SIG-M5 (cell line): ENCODE measurements at places on chromosomes 13 and 19.

DNA sequence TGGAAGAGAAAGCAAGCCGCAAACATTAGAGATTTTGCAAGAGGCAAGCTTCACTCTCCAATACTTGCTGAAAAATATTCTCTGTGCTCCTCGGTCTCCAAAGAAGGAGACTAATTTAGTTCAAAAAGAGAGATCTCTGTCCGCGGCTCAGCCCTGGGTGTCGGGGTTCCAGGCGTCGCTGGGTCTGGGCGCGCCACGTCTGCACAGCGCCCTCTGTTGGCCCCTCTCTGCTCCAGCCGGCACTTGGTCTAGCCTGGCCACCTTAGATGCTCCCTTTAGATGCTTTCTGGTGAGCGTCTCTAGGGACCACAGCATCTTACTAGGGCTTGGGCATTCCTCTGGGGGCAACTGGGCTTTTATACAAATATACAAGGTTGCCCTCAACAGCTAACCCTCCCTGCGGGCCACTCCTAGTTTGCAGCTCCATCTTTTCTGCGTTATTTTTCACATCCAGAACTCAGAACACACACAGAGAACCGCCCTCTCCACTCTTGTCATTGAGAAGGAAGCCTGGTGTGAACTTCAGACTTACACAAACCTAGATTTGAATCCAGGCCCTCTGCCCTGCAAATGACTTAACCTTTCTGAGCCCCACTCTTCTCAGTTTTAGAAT lies 78.3 kb downstream of the CYSLTR2 start:
- DNase-seq, result no peak

- no peak for DNase-seq
These were observed 370.7 kb downstream of the COG6 start for GRCh38 chr13:40026174-40026585.

- DNase-seq, result no peak
These were observed 3.4 kb downstream of the EFNA2 start for GRCh38 chr19:1288833-1289685.

GRCh38 chr19:18768046-18768771 lies 22.9 kb downstream of the COMP start:
- no peak for DNase-seq

GRCh38 chr13:84931264-84931663 lies 868.0 kb downstream of the SLITRK6 start:
- DNase-seq, result no peak

- DNase-seq, result no peak
These were observed 27.7 kb downstream of the TMEM161A start for GRCh38 chr19:19110410-19111135.

DNA sequence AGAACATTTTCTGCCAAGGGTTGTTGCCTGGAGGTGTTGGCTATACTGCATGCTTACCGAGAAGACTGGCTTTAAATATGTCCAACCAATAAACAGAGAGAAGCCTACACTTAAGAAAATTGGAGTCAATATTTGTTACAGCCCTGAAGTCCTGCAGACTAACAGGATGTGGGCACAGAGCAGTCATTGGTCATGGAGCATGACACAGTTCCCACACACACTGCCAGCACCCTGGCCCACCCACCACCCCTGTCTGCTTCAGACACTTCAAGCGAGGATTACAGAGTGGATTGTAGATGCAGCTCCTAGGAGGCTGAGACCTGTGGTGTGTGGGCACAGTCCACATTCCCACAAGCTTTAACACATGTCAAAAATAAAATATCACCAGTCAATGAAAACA lies 21.0 kb upstream of the SERP2 start:
- DNase-seq, result no peak

- DNase-seq, result no peak
These were observed 80.8 kb downstream of the FREM2 start for GRCh38 chr13:38767506-38768265.

DNA sequence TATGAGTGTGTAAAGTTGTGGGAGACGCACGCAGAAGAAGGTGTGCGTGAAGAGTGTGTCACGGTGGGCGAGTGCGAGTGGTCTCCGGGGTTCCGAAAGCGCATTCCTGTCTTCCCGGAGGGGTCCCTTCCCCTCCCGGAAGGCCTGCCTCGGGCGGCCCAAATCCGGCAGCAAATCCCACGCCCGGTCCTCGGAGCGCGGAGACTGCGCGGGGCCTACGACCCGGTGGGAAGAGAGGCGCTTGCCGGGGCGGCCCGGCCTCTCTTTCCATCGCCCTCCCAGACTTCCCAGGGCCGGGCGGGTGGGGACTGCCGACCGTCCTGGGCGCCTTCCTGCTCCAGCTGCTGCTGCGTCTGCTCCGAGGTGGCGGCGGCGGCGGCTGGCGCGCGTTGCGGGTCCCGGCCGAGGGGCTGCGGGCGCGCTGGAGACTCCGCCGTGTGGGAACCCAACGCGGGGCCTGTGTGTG lies 2.1 kb downstream of the ZIC5 start:
- no peak for DNase-seq

DNA sequence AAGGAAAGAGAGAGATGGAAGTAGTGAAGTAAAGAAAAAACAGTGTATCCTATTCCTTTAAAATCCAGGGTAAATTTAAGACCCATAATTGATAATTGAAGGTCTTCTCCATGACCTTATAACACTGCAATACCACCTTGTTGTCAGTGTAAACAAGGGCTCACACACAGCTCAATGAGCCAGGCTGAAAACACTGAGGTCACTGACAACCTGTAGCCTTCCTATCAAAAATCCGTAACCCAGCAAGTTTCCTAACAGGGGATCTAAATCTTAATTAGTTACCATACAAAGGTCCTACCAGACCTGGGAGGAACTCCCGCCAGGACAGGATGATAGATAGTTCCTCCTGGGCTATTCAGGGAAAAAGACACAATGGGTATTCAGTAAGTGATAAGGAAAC lies 1677.1 kb downstream of the OLFM4 start:
- DNase-seq, result no peak

GRCh38 chr13:99281811-99282263 lies 23.7 kb upstream of the GPR18 start:
- peak; percentile 68 for DNase-seq

DNA sequence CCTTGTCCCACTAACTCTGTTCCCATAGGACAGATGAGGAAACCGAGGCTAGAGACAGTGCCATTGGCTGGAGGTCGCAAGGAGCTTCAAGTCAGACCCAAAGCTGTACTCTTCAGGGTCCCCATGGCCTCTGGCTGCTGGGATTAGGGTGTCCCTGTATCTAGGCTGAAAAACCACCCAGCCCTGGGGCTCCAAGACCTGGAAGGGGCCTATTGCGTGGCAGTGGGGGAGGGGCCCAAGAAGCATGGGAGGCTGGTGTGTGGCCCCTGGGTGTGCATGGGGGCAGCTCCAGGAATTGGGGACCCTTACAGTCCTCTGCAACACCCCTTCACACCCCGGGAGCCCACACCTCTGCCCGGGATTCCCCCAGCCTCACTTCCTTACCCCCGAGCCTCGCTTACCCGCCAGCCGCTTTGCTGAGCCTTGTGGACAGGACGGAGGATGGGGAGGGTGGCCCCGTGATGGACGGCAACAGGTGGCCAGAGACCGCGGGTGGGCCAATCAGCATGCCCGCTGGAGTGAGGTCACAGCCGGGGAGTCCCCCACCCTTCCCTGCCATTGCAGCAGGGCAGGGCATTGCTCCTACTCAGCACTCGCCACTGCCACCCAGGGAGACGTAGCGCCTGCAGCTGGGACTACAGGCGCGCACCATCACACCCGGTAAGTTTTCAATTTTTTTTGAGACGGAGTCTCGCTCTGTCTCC lies at the start of gene JSRP1:
JSRP1 (minus strand) TSS at position 436 of the 704 bp plus-strand sequence. CDS start 1,103 bp downstream, outside the sequence.
- no peak for DNase-seq

GRCh38 chr13:51647067-51647466 lies 62.8 kb downstream of the WDFY2 start:
- DNase-seq, result no peak

DNA sequence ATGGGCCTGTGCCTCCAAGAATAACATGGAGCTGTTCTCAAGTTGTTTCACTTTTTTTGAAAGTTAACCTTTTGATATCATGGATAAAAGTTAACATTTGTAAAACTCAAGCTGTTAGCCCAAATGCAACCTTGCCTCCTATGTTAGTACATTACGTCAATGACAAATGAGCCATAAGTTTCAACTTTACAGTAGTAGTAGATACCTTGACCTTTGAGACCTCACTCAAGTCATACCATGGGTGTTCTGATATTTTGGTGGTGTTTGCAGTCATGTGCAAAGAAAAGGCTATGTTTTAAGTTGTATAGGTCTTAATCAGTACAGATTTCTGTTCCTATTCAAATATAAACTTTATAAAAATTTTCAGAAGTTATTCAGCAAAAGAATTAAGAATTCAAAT lies 539.2 kb downstream of the GPC6 start:
- DNase-seq, result no peak

- DNase-seq, result no peak
These were observed 19.4 kb downstream of the CEACAM21 start for GRCh38 chr19:41595258-41595889.

- no peak for DNase-seq
These were observed 1.2 kb downstream of the CHST8 start for GRCh38 chr19:33622809-33623511.

DNA sequence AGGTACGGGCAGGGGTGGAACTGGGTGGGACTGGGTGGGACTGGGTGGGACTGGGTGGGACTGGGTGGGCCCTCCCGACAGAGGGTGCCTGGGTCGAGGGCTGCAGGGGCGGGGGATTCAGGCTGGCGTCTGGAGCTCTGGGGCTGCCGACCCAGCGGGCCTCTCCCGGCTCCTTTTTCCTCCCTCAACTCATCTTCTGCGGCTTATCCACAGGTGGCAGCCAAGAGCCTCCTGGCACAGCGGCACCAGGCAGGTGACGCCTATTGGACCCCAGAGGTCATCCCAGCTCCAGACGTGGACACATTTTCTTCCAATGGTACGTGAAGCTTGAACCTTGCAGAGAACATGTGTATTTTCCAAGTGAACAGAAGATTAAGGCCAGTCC lies 533 bp downstream of the ZNF544 start:
- no peak for DNase-seq

DNA sequence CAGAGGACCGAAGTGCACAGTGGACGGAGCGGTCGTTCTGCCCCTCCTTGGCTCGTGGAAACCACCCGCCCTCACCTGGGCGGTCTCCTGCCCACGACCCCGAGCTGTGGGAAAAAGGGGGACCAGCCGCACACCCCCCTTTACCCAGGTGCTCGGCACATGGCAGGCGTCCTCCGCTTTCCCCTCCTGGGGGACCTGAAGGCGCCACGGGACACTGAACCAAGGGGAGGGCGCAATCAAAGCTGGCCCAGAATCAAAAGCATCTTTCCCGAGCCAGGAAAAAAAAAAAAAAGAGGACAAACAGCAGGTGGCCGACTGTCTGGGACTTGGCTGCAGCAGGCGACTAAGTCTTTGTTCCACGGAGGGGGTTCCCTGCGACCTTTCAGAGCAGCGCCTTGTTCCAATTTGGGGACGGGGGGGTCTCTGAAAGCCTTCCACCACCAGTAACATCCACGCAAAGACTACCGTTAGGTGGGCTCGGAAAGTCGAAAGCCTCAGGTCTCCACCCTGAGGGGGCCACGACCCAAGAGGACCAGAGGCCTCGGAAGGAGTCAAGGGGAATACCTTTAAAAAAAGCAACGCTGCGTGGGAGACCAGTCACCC lies 1.1 kb downstream of the MBD3 start:
- DNase-seq, result no peak

DNA sequence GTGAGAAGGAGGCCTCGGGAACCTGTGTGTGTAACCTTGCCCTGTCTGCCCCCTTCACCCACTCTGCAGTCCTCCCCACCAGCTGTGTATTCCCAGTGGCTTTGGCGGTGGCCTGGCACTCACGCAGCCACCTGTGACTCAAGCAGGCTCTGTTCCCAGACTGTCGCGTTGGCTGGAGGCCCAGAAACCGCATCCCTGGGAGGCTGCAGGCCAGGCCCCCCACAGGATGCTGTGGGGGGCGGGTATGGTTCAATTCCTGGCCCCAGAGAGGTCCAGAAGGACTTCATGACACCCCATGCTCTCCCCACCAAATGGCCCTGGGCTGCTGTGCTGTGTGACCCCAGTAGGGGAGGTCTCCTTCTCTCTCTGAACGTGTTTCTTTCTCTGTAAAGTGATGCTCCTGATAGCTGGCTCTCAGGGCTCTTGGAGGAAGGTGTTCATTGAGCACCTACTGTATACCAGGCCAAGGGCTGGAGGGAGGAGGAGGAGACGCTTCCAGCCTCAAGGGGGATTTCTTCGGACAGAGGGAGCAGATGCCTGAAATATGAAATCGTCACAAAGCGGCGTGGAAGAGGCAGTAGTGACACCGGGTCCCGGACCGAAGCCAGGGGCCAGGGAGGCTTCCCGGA lies 1.9 kb upstream of the LINGO3 start:
- no peak for DNase-seq

DNA sequence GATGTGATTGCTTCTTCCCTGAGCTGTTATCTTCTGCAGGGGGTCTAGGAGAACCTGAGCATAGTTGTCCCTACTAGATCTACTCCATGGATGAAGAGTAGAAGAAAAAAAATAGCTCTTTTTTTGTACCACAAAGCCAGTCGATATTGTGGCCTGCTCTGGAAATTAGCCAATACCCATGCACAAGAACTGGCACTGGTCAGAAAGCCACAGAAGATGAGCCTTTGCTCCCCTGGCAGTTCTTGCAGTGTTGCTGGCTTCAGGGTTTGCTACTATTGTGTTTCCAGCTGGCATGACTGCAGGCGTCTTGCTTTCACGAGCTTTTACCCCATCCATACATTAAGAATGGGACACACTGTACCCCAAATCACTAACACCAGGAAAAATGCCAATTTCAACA lies 547.7 kb upstream of the KLF12 start:
- no peak for DNase-seq

DNA sequence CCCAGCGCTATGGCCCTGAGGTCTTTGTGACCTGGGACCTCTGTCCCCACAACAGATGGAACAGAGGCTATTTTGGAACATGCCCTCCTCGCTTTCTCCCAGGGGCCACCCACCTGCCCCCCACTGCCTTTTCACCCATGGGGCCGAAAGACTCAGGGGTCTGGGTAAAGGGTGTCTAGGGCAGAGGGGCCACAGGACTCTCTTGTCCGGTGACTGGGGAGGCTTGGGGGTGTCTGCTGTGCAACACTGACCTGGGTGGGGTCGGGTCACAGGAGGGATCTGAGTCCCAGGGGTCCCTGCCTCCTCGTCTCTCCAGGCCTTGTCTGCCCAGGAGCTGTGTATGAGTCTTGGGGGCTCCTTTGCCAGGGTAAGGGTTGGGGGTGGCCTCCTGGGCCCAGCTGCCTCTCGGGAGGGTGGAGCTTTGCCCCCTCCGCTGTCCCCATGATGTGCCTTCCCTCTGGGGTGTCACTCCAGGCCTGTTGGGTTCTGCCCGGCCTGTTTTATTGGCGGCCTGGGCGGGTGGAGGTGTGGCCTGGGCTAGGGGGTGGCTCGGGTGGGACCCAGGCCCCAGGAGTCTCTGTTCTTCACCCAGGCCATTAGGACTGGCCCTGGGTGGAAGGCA lies 2.1 kb downstream of the ARID3A start:
- DNase-seq, result no peak

GRCh38 chr19:28443361-28443760 lies 769.6 kb downstream of the UQCRFS1 start:
- no peak for DNase-seq

DNA sequence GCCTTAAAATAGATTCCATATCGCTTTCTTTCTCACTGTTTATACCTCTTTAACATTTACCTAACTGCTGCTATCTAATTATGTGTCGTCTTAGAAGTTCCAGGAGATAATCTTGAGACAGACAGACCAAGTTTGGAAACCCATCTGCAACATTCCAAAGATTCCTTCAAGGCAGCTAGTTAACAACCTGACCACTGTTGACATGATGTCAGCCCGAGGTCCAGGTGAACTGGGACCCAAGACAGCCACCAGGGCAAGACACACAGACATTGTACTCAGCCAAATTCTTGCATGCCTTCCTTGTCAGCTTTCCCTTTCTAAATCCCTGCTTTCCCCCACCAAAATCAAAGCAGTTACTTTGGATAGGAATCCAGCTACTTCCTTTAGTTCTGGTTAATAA lies 1476.5 kb upstream of the PRR20A start:
- DNase-seq, result no peak

- DNase-seq, result no peak
These were observed 30.2 kb downstream of the PDCD5 start for GRCh38 chr19:32611161-32611560.
